Stimulated activated naive CD4-positive, alpha-beta T cell (primary cell): ENCODE measurements at places on chromosomes 4 and X.

GRCh38 chr4:57865264-57865663 lies 755.1 kb upstream of the IGFBP7 start:
- no peak for DNase-seq

DNA sequence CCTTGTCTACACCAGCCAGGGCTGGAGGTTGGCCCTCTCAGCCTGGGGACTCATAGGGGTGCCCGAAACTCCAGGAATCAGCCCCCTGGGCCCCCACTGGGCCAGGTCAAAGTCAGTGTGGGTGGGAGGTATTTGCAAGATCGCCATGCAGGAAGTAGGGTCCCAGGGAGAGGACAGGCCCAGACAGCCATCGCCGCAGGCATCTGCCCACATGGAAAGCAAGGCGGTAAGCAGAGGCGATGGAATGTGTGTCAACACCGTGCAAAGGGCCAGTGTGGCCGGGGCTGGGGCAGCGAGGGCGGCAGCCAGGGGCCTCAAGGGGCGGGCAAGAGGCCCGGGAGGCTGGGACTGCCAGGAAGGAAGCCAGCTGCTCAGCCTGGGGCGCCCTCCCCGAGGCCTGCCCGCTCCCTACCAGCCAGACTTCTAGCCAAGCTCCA lies 19.3 kb upstream of the DUSP9 start:
- no peak for DNase-seq

DNA sequence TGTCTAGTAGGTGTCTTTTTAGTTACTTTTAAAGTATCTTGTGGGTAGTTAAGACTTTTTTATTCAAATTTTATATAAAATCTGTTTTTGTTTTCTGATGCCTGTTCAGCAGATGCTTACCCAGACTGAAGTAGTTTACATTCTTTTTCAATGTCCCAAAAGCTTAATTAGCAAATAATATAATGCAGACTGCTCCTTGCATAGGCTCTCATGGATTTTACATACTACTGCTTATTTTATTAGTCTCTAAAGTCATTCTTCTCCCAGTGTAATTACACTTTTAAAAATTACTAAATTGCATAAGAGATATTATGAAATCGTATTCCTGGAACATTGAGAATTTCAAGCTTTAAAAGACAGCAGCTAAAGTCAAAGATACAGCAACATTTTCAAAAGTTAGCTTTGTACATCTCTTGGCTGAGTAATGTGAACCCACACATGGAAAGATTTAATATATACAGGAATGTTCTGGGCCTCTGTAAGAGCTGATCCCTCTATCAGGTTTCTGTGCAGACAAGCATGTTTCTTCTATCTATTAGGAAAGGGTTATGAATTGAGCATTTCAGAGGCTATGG lies 148.4 kb upstream of the SPRY1 start:
- no peak for DNase-seq

DNA sequence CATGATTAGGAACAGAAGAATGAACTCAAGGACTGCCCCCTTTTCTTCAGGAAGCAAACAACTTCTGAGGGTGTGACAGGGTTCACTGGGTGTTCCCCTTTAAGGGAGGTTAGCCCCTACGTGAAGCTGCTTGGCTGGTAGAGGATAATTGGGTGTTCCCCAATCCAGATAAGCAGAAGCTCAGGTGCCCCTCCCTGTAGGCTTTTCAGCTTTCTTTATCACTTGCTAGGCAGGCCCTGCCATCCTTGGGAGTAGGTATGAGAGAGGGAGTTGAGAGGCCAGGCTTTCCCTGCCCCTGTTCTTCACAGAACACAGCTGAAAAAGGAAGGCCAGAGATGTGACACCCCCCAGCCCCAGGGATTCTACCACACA lies 44.2 kb downstream of the RTL9 start:
- no peak for DNase-seq

DNA sequence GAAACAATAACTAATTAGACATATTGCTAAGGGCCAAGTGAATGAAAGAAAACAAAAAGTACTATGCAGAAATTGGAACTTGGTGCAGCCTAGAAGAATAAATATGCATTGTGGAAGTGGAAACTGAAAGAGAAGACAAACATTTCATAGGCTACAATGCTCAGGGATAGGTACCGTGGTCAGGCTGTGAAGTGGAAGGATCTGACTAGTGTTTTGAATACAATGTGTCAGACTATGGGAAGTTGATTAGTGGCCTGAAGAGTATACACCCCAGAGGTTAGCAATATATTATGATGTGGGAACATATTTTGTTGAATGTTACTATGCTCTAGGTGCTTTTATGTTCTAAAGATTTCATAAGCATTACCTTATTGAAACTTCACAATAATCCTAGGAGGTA lies 36.8 kb downstream of the GPRIN3 start:
- no peak for DNase-seq
